ENCODE measurements at places on chromosomes 3 and 15.

DNA sequence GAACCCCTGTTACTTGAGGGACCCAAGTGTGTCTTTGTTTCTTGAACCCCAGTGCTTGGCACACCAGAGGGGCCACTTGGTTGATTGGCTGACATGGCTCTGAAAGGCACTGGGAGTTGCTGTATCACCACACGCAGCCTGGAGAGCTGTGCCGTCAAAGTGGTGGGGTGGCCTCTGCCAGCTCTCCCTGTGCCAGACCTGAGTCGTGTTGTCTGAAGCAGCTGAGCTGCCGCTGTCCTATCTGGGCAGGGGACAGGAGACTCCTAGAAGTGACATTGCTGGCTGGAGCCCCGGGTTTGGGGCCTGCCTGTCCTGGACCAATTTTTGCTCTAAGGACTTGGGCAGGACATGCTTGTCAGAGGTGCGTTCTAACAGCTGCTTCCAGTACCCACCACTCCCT, 5.5 kb upstream of the SNX22 start:
- no peak for DNase-seq

DNA sequence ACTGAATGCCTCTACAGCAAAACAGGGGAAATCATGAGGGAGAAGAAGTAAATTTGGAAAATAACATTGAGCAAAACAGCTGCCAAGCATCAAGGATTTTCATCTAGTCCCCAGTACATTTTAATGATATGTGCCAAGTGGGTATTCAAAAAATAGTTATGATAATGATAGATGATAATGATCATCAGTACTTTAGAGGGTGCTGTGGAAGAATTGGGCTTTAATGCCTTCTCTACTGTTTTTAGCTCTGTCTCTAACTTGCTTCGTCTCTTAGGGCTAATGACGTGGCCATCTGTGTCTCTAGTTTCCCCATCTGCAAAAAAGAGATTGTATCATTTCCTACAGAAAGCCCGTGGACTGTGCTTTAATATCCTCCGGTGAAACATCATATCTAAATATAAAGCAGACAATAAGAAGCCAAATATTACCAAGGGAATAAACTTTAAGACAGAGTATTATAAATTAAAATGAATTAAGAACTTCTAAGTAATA, 10.2 kb upstream of the FSIP1 start:
- no peak for DNase-seq

GRCh38 chr3:163785693-163786092, 1292.6 kb downstream of the SI start:
- DNase-seq, result no peak

DNA sequence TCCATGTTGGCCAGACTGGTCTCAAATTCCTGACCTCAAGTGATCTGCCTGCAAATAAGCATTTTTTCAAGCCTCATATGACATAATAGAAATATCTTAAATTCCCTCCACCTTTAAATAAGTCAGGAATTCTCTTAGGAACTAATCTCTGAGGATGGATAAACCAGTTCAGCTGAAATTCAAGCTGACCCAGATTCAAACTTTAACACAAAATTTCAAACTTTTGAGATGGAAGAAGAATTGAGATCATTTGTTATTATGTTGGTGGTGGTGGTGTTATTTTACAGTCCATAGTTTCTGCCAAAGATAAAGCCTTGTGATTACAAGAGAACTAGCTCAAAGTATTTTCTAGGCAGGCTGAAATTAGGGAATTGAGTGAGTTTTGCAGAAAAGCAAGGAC, 85.5 kb downstream of the SSR3 start:
- DNase-seq, result no peak

DNA sequence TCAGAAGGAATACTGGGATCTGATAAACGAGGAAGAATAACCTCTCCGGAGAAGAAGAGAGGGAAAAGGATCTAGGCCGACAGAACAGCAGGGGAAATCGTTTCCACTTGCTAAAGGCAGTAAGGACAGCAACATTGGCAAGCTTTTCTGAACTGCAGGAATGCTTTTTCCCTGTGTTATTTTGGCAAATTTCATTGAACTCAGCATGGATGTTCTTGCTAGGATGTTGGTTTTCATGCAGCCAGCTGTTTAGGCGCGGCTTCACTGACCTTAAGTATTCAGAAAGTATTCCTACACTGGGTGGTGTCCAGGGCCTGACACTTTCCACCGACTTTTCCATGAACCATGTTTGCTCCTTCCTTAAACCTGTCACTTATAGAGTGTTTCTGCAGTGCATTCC, 489.7 kb downstream of the CNTN3 start:
- no peak for DNase-seq

- no peak for DNase-seq
Measured at GRCh38 chr3:27544372-27544865, 60.2 kb upstream of the SLC4A7 start.

GRCh38 chr15:51319539-51319938, 18.9 kb downstream of the CYP19A1 start:
- DNase-seq, result no peak

- DNase-seq, result no peak
Measured at GRCh38 chr3:154074966-154075365, 46.2 kb upstream of the ARHGEF26 start.

DNA sequence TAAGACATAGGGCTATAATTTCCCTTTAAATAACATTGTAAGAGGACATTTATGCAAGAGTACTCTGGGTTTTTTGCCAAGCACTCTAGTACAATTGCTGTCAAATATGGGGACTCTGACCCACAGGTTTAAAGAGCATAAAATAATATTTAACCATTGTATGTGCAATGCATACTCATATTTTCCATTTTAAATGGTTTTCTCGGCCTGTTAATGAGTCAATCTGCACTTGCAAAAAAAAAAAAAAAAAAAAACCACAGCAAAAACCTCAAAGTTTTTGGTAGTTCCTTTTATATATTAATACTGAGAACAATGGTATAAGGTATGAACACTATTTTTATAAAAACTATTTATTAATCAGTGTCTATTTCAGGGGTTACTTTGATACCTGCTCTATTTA, 304.0 kb upstream of the CBLB start:
- DNase-seq, result peak; percentile 24
